Immature natural killer cell (primary cell): ENCODE measurements at places on chromosomes 5 and 9. TPM values are rescaled to one million over a fixed set of nuclear protein-coding genes. Genes with fewer than 3 reads are reported as not detected.

EPB41L4A gene
- polyA plus RNA-seq, result 6.0 TPM

GRCh38 chr9:125748446-125749099 lies 1.4 kb downstream of the PBX3 start:
- peak; percentile 3 for DNase-seq

- DNase-seq, result no peak
Measured at GRCh38 chr5:9173281-9174048, 372.4 kb downstream of the SEMA5A start.

ANKRD18B gene
- not detected for polyA plus RNA-seq

DNA sequence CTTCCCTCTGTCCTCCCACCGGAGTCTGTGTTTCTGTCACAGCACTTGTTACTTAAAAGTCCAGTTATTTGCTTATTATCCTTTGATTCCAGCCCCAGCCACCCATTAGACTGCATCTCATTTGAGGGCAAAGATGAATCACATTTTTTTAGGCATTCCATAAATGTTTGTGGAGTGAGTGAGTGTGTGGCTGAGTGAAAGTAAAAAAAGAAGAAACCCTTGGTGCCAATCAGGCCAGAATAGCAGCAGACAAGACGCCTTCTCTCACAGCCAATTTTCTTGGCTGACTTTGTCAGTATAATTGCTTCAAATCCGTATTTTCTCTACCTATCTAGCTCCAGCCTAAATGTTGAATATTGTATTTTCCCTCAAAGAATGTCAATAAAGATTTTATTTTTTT lies 613.0 kb upstream of the WWC1 start:
- DNase-seq, result no peak
